ENCODE measurements at places on chromosomes 2 and 18. TPM values are rescaled to one million over a fixed set of nuclear protein-coding genes. Genes with fewer than 3 reads are reported as not detected.

The IGFBP5 gene
- 281 TPM for polyA plus RNA-seq

The AFF3 gene
- polyA plus RNA-seq: 23.4 TPM

The CXCR1 gene
- polyA plus RNA-seq: not detected

The GKN1 gene
- polyA plus RNA-seq: not detected

The RAX gene
- not detected for polyA plus RNA-seq

The CD207 gene
- 0.08 TPM for polyA plus RNA-seq

The UGT1A1 gene
- polyA plus RNA-seq: 0.44 TPM

The PMAIP1 gene
- polyA plus RNA-seq: 3.8 TPM

The THSD7B gene
- polyA plus RNA-seq: 3.6 TPM

The HOXD1 gene
- 9.7 TPM for polyA plus RNA-seq

The RESP18 gene
- polyA plus RNA-seq: not detected

The CRYBA2 gene
- not detected for polyA plus RNA-seq

The CDCA7 gene
- 34.7 TPM for polyA plus RNA-seq
